ENCODE measurements at places on chromosomes 7 and 10.

DNA sequence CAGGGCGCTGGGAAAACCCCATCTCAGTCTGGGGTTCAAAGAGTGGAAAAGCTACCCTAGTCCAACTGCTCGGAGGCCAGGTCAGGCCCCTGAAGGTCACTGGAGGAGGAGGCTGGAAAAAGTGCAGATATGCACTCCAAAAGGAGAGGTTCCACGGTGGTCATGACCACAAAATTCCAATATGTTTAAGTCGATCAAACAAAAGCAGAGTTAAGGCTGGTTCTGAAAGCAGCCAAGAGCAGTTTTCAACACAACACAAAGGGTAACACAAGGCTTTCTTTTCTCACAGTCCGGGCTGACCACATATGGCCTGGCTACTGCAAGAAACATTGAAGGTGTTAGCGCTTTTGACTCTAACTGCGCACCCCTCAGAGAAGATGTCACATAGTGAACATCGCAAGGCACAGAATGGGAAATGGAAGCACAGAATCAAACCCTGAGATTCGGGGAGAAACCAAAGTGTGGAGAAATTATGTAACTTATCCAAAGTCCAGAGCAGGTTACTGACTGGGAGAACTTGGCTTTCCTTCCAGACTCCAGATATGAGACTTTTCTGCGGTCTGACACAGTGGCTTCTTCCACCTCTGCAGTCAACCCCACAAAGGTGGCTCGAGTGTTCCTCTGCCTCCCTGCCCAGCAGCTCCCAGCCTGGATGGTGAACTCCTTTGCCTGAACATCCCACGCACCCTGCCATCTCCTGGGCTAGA is 1.3 kb upstream of the GRB10 start:
- no peak for DNase-seq

DNA sequence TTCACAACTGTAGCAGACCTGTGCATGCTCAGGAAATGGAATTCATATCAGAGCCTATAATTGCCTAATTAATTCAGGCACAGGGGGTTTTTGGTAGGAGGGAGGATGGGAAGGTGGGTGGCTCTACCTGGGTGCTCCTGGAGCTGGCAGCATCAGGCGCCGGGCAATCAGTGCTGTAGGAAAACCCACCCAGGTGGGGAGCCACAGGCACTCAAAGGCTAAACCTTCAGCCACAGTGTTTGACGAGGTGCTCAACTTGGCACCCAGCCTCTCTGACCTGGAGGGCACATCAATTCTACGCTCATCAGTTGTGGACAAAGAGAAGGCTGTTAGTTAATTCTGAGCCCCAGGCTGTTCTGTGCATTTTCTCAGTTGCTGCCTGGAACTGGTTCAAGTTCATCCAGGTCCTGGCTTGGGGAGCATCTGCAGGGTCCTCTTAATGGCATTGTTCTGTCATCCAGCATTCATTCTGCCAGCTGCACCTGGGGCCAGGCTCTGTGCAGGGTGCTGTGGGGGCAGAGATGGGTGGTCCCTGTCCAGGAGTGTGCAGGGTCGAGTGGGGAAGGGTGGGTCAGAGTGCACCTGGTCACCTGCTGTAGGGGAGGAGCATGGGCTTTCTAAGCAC is 54.1 kb upstream of the NPTX2 start:
- no peak for DNase-seq

DNA sequence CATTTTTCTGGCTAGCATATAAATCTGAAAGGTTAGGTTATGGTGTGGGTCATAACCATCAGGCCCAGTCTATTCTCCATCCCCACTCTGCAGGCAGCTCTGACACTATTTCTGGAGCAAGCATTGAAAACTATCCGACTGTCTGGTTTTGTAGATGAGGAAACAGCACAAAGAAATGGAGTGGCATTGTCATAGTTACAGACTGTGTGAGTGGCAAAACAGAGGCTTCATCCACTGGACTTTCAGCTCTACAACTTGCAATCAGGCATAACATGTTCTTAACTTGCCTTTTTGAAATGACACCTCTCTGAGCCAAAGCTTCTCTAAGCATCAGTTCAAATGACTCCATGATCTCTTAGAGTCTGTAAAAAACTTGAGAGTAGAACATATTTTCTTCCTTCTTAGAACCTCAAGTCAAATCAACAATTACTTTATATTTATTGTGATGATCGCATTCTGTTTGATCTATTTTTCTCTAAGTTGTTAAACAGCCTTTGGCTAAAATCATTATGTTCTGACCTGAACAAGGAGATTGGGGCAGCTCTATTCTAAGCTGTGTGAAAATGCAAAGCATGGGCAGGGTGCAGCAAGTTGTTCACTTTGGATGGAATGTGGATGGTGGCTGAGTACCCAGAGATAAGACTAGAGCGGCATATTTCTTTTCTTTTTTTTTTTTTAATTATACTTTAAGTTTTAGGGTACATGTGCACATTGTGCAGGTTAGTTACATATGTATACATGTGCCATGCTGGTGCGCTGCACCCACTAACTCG is 68.5 kb downstream of the LRRC4 start:
- DNase-seq, result no peak

DNA sequence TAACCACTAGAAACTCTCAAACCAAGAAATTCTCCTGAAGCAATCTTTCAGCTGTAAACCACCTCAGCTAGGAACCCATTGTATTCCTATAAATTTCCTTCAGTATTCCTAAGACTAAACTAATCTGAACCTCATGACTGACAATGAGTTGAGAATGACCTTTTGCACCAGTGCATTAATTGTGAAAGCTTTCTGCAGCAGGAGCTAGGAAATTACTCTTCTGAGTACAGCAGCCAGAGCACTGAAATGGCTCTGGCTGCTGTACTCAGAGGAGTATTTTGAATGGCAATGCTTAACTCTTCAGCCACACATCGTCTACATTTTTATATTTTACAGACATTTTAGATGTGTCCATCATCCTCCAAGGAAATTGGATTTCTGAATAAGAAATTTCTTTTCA is 109.7 kb downstream of the PCDH15 start:
- DNase-seq, result no peak
